Right ventricle myocardium superior (tissue), 1 donor: ENCODE measurements at places on chromosomes 12 and 14. TPM values are rescaled to one million over a fixed set of nuclear protein-coding genes. Genes with fewer than 3 reads are reported as not detected.
A peak's percentile ranks its signal among the peaks of the same experiment; 100 is the strongest.

Gene PPFIA2
- total RNA-seq: 0.35 TPM

Gene TAMALIN
- total RNA-seq: 19.8 TPM

Gene PTGDR
- 0.89 TPM for total RNA-seq

Gene ZCCHC8
- 8.0 TPM for total RNA-seq

Gene KICS2
- total RNA-seq: 3.1 TPM

Gene GLIPR1L1
- not detected for total RNA-seq

Gene ATF7IP
- 52.7 TPM for total RNA-seq

Gene KRT86
- total RNA-seq: not detected

Gene SYT10
- not detected for total RNA-seq

DNA sequence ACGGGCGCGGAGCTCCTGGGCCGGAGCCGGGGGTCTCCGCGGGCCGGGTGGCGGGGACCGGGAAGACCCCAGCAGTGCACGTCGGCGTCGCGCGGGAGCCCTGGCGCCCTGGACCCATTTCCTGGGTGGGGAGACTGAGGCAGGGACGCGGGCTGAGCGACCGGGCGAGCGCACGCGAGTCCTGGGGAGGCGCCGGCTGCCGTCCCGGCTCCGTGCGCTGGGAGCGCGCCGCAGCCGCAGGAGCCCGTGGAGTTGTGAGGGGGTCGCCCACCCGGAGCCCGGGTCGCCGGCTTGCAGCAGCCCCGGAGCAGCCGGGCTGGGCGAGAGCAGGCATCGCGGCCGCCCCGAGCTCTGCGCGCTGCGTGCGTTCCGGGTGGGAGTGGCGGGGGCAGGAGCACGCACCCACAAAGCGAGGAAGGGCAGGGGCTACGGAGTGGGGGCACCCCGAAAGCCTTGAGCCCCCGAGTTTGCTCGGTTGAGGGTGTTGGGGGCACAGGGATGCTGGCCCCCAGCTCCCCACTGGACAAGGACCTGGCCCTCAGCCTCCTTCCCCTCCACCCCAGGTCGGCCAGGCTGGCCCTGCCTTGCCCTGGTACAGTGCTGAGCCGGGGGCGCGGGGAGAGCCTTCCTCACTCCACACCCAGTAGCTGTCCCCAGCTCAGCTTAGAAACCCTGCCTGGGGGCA is 620 bp downstream of the MMP17 start:
- DNase-seq: no peak

DNA sequence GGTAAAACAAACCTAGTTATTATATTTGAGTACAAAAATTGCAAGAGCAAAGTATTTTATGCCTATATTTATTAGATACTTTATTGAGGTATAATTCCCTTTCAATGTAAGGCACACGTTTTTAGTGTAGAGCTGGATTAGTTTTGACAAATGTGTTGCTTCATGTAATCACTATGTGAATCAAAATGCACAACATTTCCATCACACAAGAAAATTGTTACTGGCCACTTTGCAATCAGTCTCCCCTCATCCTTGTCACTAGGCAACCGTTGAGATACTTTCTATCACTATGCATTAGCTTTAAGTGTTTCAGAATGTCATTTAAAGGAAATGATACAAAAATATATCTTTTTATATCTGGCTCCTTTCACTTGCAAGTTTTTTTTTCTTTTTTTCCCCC is 531.0 kb downstream of the CCER1 start:
- no peak for DNase-seq

DNA sequence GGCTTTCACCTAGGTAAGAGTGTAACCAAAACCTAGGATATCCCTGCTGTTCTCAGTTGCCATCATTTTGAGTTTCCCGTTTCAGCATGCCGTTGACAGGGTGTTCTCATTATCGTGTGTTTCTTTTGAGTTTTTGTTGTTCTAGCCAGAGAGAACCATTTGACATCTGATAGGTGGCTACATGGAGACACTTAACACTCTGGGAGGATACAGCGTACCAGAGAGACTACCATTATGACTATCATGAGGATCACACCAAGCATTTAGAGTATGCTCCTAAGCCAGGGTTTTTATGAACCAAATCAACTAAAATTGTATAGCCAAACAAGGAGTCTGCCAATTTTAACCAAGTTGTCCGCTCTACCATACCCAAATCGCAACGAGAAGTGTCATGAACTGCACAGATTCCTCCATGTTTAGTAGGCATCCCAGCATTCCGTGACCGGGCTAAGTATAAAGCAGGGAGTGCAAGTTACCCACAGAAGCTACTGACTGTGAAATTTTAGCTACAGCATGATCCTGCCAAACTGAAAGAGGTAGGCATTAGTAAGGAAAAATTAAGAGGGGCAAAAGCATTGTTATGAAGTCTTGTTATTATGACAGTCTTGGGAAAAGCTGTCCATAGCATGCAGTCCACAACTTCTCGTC is 48.8 kb downstream of the MARK3 start:
- DNase-seq: no peak

DNA sequence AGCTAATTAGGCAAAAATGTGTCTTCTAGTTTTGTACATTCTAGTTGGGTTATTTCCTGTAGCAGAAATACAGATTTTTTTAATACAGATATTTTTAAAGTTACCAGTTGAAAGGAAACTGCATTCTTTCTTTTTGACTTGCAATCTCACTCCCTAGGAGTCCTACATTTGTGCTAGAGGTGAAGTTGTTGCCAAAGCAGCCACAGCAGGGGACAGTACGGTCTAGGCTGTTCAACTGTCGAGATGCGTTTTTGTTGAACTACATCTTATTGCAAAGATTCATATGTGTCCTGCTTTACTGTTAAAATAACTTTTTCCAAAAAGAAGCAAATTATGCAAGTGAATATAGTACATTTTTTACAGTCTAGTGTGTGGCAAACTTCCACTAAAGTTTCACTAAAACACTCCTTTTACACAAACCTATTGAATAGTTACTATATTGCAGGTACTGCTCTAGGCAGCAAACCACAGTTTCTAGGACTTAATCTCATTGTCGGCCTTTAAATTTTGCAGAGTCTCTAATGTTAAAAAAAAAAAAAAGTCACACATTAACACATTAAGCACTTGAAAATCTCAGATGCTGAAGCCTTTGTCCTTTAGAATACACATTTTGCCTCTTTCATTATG is 30.2 kb upstream of the SRGAP1 start:
- no peak for DNase-seq

- peak; percentile 87 for DNase-seq
Observed at GRCh38 chr12:47819138-47819895, 386 bp downstream of the HDAC7 start.

DNA sequence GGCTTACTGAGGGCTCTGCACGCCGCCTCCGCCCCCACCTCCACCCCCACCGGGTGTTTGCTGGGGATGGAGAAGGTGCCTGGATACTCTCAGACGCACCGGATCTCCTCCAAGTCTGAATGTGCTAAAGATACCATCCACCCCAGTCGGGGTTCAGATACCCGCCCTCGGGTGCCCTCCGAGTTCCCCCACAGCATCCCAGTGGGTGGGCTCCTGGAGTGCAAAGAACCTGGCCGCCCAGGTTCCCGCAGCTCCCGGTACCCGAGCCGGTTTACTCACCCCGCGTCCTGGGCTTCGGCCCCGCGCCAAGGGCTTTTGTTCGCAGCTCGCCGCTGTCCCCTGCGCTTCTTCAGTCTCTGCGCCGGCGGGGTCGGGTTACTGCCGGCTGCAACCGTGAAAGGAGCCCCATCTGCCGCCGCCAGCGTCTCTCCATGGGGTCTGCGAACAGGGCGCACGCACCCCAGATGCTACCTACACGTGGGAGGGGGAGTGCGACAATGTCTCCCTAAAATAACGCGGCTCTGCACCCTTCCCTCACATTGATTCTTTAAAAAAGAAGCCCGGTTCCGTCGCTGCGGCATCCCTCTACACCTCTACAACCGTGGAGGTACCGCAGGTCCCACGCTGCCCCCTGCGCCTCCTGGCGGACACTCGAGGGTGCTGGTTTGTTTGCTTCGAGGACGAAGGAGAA is at the start of gene CCDC177:
TSS of gene CCDC177 (minus strand) at position 609 of the 691 bp plus-strand sequence. CDS start 1,249 bp downstream, outside the sequence.
- peak; percentile 62 for DNase-seq

- DNase-seq: peak; percentile 91
Observed at GRCh38 chr12:76084863-76085519, 506 bp upstream of the NAP1L1 start.

GRCh38 chr12:92363295-92364146 is 217.9 kb upstream of the BTG1 start:
- DNase-seq: peak; percentile 58

DNA sequence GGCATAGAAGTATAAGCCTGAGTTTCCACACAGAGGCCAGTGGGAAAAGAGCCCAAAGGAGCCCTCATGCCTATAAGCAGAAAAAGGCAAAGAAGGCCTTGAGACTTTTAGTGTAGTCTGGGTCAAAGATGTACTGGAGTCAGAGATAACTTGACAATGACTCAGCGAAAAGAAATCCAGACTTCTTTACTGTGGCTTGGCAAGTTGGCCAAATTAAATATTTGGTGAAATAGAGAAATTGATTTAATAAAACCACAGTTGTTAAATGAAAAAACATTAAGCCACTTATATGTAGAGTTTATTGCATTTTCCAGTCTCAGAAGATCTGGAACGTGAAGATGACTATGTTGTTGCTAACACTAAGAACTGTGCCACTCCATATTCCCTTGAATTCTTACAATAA is 105.1 kb downstream of the TMTC3 start:
- DNase-seq: no peak

DNA sequence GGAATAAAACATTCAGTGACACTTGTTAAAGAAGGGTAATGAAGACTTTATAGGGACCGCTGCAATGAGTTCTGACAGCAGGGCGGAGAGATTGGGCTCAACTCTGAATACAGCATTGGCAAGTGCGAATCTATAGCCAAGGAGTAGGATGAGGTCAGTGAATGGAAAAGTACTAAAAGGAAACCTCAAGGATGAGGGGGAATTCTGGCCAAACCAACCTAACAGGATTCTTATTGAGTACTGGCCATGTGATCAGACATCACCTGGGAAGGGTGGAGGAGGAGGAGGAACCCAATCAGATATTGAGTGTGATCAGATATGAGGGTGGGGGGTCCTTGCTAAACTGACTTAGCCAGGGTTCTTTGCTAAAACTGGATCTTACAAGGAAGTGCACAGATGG is 31.0 kb downstream of the DRAM1 start:
- DNase-seq: no peak

GRCh38 chr12:120115066-120115465 is 1.5 kb downstream of the RAB35 start:
- DNase-seq: no peak

DNA sequence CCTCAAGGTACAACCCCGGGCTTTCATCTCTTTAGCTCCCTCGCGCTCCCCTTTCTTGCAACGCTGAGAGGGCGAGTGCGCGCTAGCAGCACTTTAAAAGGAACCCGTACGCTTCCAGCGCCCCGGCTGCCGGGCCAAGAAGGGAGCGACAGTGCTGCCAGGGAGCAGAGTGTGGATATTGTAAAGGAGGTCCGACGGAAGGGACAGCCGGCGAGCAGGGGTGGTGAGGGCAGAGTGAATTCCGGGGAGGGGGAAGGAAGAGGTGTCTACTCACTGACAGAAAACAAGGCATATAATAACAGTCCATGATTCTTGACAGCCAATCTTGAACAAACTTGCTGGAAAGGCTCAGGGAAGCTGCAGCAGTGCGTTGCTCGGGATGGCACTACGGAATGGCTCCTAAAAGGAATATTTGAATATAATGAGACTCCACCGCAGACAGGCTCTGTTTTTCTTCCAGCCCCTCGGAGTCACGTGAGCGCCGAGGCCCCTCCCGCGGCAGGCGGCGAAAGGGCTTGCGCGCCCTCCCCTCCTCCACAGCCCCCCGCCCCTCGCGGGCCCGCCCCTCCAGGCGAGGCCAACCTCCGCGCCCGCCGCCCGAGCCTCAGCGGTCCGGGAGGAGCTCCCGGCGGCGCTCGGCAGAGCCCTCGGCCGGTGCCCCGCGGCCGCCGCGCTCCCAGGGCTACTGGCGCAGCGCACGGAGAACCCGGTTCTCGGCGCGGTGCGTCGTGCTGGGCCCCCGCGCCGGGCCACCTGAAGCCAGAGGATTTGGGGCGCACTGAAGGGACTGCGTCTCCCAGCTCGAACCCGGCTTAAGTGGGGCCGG is 3.4 kb downstream of the BMP4 start:
- DNase-seq: peak; percentile 90

- DNase-seq: peak; percentile 40
Observed at GRCh38 chr12:54734196-54734950, 86.2 kb upstream of the DCD start.

GRCh38 chr12:130716969-130717366 is 869 bp upstream of the RIMBP2 start:
- DNase-seq: no peak

GRCh38 chr14:69318901-69319475 is 59.0 kb downstream of the GALNT16 start:
- no peak for DNase-seq

- no peak for DNase-seq
Observed at GRCh38 chr12:45827974-45828373, 98.5 kb downstream of the ARID2 start.

DNA sequence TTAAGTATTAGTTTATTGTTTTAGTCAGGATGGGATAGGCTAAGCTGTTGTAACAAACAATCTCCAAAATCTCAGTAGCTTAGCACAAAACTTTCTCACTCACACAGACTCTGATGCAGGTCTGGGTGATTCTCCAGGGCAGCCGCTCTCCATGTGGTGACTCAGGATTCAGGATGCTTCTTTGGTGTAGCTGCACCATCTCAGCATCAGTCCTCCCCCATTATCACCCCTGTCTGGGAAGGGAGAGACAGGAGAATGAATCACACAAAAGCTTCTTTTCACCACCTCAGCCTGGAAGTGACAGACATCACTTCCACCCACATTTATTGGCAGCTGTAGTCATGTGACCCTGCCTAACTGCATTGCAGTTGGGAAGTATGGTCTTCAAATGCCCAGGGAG is 142.3 kb downstream of the DICER1 start:
- DNase-seq: no peak

DNA sequence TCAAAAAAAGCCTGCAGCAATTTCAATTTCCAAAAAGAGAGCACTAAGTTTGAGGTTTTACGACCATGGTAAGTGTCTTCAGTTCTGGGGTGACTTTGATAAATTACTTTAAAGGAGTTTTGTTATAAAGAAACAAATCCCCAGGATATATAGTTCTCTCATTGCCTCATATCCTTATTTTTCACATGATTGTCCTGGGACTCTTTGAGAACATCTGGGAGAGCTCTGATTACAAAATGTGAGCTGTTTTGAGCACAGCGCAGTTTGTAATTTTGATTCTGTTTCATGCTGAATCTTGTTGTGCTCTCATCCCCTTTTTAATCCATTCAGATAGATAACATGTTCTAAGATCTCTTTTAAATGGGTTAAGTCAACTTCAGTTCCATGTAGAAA is 67.7 kb upstream of the DCN start:
- no peak for DNase-seq

GRCh38 chr14:103228076-103228806 is 105.0 kb downstream of the TNFAIP2 start:
- DNase-seq: no peak
